ENCODE measurements at places on chromosomes 12 and 14. TPM values are rescaled to one million over a fixed set of nuclear protein-coding genes. Genes with fewer than 3 reads are reported as not detected.

ACTR6 gene
- 36.3 TPM for total RNA-seq

GRCh38 chr14:103084021-103084919, at the start of gene LBHD2:
Gene LBHD2, plus strand, starts transcription at chr14:103084210. Its CDS starts 1,803 bp downstream, at chr14:103086013.
- peak; percentile 56 for DNase-seq
- no peak within 1 kb of the TSS for H3K27ac ChIP-seq
- H3K4me1 ChIP-seq = no peaks in the 10 kb centered on the region
- H3K27me3 ChIP-seq = peaks cover 6% of the 10 kb centered on the region
- H3K36me3 ChIP-seq = no peaks in the 10 kb centered on the region
- H3K4me3 ChIP-seq = no peak within 1 kb of the TSS

DNA sequence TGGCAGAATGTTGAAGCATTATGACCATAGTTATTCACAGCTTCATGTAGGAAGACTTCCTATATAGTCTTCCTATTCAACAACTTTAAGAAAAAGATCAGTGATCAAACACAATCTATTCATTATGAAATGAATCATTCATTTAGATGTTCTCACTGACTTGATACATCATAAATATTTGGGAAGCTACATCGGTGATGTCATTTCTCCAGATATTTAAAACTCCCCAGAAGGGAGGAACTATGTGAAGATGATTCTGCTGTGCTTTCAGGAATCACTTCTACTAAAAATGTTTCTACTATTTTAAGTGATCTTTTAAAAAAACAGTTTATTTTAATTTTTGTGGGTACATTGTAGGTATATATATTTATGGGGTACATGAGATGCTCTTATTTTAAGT, 316.4 kb downstream of the BCAT1 start:
- H3K27me3 ChIP-seq = no peaks in the 10 kb centered on the region
- no peak for DNase-seq

SLC2A13 gene
- total RNA-seq = 8.1 TPM

CELA1 gene
- total RNA-seq = not detected

CIROP gene
- not detected for total RNA-seq

NR1H4 gene
- not detected for total RNA-seq

DNA sequence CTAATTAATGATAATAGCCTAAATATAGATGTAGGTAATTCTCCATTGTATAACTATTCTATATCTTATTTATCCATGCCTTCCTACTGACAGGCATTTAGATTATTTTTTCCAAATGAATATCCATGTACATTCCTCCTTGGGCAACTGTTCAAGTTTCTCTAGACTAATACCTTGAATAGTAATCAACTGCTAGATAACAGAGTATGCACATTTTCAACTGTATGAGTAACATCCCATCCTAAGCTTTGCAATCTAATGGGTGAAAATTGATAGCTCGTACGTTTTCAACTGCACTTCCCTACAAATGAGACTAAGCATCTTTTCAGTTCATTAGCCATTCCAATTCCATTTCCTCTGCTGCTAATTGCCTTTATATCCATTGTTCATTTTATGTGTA, 37.0 kb downstream of the YAF2 start:
- peaks cover 9% of the 10 kb centered on the region for H3K4me1 ChIP-seq
- no peak overlapping the region for H3K4me3 ChIP-seq
- DNase-seq = no peak
- H3K36me3 ChIP-seq = peaks cover 11% of the 10 kb centered on the region
- no peak overlapping the region for H3K27ac ChIP-seq
- H3K27me3 ChIP-seq = no peaks in the 10 kb centered on the region

TIMELESS gene
- total RNA-seq = 4.5 TPM

DNA sequence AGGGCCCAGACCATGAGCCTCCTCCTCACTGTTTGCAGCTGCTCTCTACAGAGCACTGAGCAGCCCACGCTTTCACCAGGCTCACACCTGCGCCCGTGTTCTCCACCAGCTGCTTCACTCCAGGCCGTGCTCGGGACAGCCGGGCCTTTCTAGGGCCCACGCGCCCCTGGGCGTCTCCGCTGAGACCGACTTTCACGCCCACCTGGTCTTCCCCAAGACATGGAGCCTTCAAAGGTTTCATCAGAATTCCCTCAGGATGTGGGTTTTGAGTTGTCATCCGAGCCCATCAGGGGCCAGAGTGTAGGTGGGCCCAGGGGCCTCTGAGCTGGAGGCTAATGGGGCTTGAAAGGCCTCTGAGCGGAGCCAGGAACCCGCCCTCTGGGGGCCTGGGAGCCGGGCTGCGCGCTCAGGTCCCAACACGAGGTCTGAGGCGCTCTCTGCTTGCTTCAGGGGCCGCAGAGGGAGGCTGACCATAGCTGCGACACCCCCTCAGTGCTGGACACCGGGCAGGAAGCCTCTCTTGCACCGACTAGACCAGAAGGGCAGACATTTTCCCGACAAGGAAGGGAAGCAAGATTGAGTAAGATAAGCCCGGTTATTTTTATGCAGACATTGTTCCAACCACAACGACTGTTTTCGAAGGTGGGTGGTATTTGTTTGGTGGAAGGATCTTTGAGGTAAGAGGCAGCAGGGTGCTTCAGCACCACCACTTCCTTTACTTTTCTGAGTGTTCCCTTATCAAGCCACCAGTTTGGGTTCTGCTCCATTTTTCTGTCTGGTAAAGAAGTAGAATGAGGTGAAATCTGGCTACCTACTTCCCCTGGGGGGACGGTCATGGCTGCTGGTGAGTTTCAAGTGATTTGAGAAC, 125.0 kb upstream of the FUT8 start:
- no peaks in the 10 kb centered on the region for H3K27me3 ChIP-seq
- H3K36me3 ChIP-seq = no peaks in the 10 kb centered on the region
- peaks cover 27% of the 10 kb centered on the region for H3K4me1 ChIP-seq
- no peak for DNase-seq

All from GM23248 (cell line).